ENCODE measurements at places on chromosomes 2 and 18. TPM values are rescaled to one million over a fixed set of nuclear protein-coding genes. Genes with fewer than 3 reads are reported as not detected.

GRCh38 chr2:39875182-39875913, 96.3 kb upstream of the THUMPD2 start:
- no peaks in the 10 kb centered on the region for H3K4me1 ChIP-seq
- H3K27me3 ChIP-seq: peaks cover 4% of the 10 kb centered on the region
- no peak overlapping the region for H3K4me3 ChIP-seq
- no peaks in the 10 kb centered on the region for H3K36me3 ChIP-seq

- peak; percentile 13 for DNase-seq
- H3K27me3 ChIP-seq: peaks cover 38% of the 10 kb centered on the region
- no peaks in the 10 kb centered on the region for H3K36me3 ChIP-seq
- H3K4me3 ChIP-seq: no peak overlapping the region
These were observed 31.7 kb downstream of the HRH4 start for GRCh38 chr18:24491927-24492834.

UGT1A1 gene
- total RNA-seq: not detected

SERPINB12 gene
- not detected for total RNA-seq

DNA sequence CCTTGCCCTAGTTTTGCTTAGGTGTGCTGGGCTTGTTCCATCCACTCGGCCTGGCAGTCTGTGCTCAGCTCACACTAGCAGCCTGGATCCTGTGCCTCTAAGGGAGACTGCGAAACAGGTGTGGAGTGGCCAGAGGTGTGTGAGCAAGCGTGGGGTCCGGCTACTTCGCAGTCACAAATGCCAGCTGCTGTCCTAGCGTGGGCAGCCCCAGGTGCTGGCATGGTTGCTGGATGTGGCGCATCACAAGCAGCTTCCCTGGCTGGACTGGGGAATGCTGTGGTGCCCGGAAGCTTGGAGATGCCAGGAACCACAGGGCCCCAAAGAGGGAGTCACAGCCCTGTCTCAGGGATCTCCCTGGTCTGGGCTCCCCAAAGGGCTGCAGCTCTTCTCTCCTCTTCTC, 119.0 kb upstream of the TMEFF2 start:
- no peak overlapping the region for H3K4me3 ChIP-seq
- no peak for DNase-seq
- no peak overlapping the region for H3K27ac ChIP-seq
- H3K27me3 ChIP-seq: no peaks in the 10 kb centered on the region
- no peaks in the 10 kb centered on the region for H3K4me1 ChIP-seq

IL36B gene
- not detected for total RNA-seq

LRATD1 gene
- total RNA-seq: not detected

DNA sequence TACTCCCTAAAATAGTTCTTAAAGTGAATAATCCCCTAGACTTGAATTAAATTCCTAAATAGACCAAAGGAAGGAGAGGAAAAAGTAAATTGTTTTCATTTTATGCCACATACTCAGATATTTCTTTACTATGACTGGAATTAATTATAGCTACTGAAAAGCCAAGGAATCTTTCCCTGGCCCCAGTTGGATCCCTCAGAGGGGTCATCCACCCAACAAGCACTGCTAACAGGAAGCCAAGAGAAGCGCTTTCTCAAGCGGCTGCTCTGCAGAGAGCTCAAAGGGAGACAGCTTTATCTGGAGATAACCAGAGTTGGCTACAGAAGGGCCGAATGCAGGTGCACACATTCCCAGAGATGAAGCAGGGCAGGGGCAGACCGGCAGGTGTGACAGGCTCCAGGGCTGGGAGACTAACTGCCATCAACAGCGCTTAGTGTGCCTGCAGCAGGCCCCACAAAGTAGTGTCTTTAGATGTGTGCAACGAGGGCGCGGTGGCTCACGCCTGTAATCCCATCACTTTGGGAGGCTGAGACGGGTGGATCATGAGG, 51.1 kb downstream of the POLR1A start:
- no peak overlapping the region for H3K27ac ChIP-seq
- DNase-seq: no peak
- H3K36me3 ChIP-seq: peaks cover 3% of the 10 kb centered on the region

MYO3B gene
- 4.1 TPM for total RNA-seq

TIMM21 gene
- 23.9 TPM for total RNA-seq

DNA sequence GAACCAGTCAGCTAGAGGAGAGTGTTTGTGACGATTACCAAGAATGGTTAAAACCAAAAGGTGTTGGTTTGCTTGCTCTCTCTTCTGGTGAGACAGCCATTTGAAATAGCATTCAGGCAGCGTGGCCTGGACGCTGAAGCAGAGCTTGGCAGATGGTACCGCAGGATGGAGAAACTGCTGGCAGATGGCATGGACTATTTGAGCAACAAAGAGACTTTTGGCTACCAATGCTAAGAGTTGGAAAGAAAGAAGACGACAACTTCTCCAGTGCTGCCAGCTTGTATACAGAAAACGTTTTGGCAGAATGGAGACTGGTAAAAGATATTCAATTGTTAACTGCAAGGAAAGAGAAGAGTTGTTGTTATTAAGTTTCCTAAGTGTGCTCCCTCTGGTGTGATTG, 315.0 kb downstream of the PARD3B start:
- no peaks in the 10 kb centered on the region for H3K27me3 ChIP-seq
- H3K4me3 ChIP-seq: no peak overlapping the region
- DNase-seq: no peak
- H3K4me1 ChIP-seq: no peaks in the 10 kb centered on the region
- H3K27ac ChIP-seq: no peak overlapping the region

Data from activated T-cell treated with anti-CD3 and anti-CD28 coated beads, Interleukin-2, amount 50 U/mL, for 72 hours (primary cell).